Transverse colon (tissue), 4 donors: ENCODE measurements at places on chromosomes 2 and 18. TPM values are rescaled to one million over a fixed set of nuclear protein-coding genes. Genes with fewer than 3 reads are reported as not detected.

DNA sequence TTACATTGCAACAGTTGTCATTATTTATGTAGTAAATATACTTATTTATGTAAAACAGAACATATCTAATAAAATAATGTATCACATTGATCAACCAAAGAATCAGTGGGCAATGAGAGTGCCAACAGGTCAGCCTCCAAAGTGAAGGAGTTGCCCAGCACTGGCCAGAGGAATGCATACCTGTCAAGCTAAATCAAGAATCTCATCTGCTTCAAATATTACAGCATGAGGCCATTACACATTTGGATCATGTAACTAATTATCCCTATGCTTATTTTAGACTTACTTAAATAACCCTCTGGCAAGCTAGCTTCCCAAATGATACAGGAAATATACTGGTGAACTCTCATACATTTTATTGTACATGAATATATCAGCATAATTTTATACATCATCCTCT is 1211.7 kb upstream of the ACVR2A start:
- no peak overlapping the region for H3K4me3 ChIP-seq
- H3K36me3 ChIP-seq, result no peaks in the 10 kb centered on the region
- no peak for DNase-seq
- H3K4me1 ChIP-seq, result no peaks in the 10 kb centered on the region
- H3K27me3 ChIP-seq, result no peaks in the 10 kb centered on the region

GRCh38 chr18:47311585-47311984 is 60.1 kb upstream of the SKOR2 start:
- H3K27ac ChIP-seq, result no peak overlapping the region
- no peaks in the 10 kb centered on the region for H3K36me3 ChIP-seq
- DNase-seq, result no peak
- no peaks in the 10 kb centered on the region for H3K27me3 ChIP-seq

DNA sequence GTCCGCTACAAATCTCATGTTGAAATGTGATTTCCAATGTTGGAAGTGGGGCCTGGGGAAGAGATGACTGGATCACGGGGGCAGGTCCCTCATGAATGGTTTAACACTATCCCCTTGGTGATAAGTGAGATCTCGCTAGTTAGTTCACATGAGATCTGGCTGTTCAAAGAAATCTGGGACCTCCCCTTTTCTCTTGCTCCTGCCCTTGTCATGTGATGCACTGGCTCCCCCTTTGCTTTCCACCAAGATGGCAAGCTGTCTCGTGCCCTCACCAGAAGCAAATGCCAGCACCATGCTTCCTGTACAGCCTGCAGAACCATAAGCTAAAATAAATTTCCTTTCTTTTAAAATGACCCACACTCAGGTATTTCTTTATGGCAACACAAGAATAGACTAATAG is 57.3 kb upstream of the C2orf15 start:
- H3K27ac ChIP-seq, result no peak overlapping the region
- DNase-seq, result no peak
- no peaks in the 10 kb centered on the region for H3K36me3 ChIP-seq
- no peak overlapping the region for H3K4me3 ChIP-seq
- peaks cover 8% of the 10 kb centered on the region for H3K27me3 ChIP-seq
- H3K4me1 ChIP-seq, result no peaks in the 10 kb centered on the region

- H3K4me1 ChIP-seq, result no peaks in the 10 kb centered on the region
- H3K36me3 ChIP-seq, result peaks cover 19% of the 10 kb centered on the region
- no peak overlapping the region for H3K4me3 ChIP-seq
- H3K27me3 ChIP-seq, result no peaks in the 10 kb centered on the region
- H3K27ac ChIP-seq, result no peak overlapping the region
- DNase-seq, result no peak
These were observed 3.7 kb downstream of the CYP20A1 start for GRCh38 chr2:203242518-203242917.

- no peak overlapping the region for H3K27ac ChIP-seq
- DNase-seq, result no peak
- no peak overlapping the region for H3K4me3 ChIP-seq
- no peaks in the 10 kb centered on the region for H3K4me1 ChIP-seq
These were observed 57.3 kb downstream of the POLR1A start for GRCh38 chr2:86048383-86048701.

DNA sequence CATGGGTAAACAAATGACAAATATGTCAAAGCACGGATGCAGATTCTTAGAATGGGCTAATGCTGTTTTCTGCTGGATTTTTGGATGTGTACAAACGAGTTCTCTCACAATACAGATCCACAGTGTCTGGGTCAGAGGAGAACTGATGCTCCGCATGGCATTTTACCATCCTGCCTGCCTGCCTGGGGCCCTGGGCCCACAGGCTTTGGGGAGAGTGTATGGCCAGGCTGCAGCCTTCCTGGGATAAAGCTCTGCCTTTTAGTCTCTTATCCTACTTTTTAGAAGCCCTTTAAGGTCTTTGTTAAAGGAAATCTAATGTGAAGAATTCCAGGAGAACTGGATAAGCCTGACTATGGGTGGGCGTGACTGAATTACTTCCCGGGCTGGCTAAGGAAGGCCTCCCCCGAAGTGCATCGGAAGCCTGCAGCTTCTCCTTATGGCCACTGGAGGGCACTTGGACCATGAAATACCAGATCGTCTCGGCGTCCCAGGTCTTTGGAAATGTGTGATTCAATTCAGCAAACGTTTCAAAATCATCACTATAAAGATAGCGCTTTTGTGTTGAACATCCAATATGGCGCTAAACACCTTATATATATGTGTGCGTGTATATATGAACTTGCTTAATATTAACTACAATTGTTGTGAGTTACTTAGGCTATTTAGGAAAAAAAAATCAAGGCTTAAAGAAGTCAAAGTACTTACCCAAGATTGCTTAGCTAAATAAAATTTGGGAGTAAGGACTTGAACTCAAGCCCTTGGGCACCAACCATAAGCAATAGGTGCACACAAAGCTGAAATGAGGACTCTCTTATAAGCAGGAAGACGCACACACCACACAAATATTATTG is 15.2 kb upstream of the DNPEP start:
- no peaks in the 10 kb centered on the region for H3K27me3 ChIP-seq
- peak overlapping the region; percentile 91 for H3K27ac ChIP-seq
- no peak overlapping the region for H3K4me3 ChIP-seq
- peak; percentile 59 for DNase-seq

DNA sequence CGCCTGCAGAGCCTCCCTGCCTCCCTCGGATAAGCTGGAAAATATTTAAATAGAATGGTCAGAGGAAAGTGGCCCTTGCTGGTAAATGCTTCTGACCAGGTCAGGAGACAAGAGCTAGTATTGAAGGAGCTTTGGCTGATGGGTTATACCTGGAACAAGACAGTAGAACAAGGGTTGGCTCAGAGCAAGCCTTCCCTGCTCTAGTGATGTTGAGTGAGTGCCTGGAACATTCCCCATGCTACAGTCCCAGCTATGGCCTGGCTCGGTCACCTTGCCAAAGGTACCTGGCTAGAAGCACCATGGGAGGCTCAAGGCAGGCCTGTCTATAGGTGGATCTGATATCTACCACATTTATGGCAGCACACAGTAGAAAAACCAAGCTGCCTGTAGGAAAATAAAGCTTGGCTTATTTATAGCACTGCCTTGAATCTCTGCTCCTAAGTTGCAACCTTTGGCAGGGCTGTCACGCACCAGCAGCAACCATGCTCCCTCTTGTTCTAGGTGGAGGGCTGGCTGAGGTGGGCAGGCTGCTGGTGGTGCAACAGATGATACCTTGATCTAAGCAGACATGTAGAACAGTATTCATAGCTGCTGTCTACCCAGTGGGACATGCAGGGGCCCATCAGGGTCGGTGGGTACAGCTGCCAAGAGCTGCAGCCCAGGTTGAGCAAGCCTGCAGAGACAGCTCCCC is 66.7 kb upstream of the BCL2L11 start:
- no peak for DNase-seq
- H3K4me3 ChIP-seq, result no peak overlapping the region
- no peak overlapping the region for H3K27ac ChIP-seq
- peaks cover 17% of the 10 kb centered on the region for H3K4me1 ChIP-seq
- H3K36me3 ChIP-seq, result no peaks in the 10 kb centered on the region
- peaks cover 3% of the 10 kb centered on the region for H3K27me3 ChIP-seq

GRCh38 chr2:181152701-181153100 is 172.3 kb downstream of the UBE2E3 start:
- H3K4me3 ChIP-seq, result no peak overlapping the region
- H3K27ac ChIP-seq, result no peak overlapping the region
- H3K27me3 ChIP-seq, result no peaks in the 10 kb centered on the region

DNA sequence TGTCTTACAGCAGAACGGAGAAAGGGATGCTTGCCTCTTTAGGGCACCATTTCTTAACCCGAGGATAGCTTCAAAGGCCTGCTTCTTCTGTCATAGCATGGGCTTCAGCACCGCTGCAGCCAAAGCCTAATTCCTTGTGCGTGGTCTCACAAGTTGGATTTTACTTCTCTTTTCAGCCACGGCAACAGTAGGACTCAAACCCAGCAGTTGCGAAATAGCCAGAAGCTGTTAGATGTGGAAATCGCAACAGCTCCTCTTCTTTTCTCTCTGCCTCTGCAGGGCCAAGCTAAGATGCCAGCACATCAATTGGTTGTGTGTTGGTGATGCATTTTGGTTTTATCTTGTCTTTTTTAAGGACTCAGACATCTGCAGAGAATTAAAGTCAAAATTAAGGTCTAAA is 3.1 kb downstream of the NRXN1 start:
- peaks cover 13% of the 10 kb centered on the region for H3K27me3 ChIP-seq
- H3K36me3 ChIP-seq, result no peaks in the 10 kb centered on the region
- H3K4me3 ChIP-seq, result no peak overlapping the region

- H3K36me3 ChIP-seq, result no peaks in the 10 kb centered on the region
- no peaks in the 10 kb centered on the region for H3K27me3 ChIP-seq
- no peak for DNase-seq
- peaks cover 6% of the 10 kb centered on the region for H3K4me1 ChIP-seq
These were observed 17.1 kb downstream of the PRKD3 start for GRCh38 chr2:37307500-37307899.

DNA sequence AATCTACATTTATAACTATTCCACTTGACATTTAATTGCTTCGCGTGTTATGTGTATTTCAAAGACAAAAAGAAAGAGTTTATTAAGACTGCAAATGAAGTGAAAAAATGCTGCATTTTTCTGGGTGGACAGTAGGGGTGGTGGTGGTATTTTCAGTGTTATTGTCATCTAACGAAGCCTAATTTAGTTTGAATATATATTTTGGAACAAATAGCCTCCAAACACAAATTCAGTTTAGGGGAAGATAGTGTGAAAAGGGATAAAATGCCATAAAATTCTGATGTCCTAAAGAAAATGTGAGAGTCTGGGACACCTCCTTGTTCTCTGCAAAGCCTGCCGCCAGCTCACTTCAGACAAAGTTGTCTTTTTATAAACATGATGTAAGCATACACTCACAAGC is 425.1 kb downstream of the NRXN1 start:
- no peak overlapping the region for H3K27ac ChIP-seq
- no peak for DNase-seq
- H3K27me3 ChIP-seq, result no peaks in the 10 kb centered on the region

- no peak for DNase-seq
- peaks cover 12% of the 10 kb centered on the region for H3K36me3 ChIP-seq
- no peak overlapping the region for H3K27ac ChIP-seq
- H3K27me3 ChIP-seq, result no peaks in the 10 kb centered on the region
- H3K4me3 ChIP-seq, result no peak overlapping the region
- no peaks in the 10 kb centered on the region for H3K4me1 ChIP-seq
These were observed 74.6 kb downstream of the TTC27 start for GRCh38 chr2:32702303-32703064.

DNA sequence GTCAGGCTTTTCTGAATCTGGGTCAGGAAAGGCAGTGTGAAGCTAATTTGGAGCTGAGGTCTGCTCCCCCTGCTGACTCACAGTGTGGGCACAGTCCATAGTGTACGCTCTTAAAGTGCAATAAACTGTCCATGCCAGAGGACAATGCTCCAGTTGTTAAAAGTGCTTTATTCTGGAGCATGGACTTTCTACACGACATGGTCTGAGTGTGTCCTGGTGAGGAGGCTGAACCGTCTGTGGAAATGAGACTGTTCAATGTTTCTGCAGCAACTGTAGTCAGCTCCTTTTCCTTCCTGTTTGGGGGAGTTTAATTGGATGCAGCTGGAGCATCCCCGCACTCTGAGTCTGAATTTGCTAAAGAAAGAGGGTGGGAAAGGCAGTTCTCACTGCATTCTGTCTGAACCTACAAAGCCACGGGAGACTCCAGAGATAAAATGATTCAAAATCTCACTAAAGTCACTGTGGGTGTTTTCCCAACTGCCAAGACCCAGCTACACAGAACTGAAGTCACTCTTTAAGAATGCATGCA is 110.2 kb upstream of the TRIB2 start:
- peaks cover 6% of the 10 kb centered on the region for H3K4me1 ChIP-seq
- H3K27ac ChIP-seq, result no peak overlapping the region
- no peaks in the 10 kb centered on the region for H3K36me3 ChIP-seq
- H3K27me3 ChIP-seq, result no peaks in the 10 kb centered on the region

DNA sequence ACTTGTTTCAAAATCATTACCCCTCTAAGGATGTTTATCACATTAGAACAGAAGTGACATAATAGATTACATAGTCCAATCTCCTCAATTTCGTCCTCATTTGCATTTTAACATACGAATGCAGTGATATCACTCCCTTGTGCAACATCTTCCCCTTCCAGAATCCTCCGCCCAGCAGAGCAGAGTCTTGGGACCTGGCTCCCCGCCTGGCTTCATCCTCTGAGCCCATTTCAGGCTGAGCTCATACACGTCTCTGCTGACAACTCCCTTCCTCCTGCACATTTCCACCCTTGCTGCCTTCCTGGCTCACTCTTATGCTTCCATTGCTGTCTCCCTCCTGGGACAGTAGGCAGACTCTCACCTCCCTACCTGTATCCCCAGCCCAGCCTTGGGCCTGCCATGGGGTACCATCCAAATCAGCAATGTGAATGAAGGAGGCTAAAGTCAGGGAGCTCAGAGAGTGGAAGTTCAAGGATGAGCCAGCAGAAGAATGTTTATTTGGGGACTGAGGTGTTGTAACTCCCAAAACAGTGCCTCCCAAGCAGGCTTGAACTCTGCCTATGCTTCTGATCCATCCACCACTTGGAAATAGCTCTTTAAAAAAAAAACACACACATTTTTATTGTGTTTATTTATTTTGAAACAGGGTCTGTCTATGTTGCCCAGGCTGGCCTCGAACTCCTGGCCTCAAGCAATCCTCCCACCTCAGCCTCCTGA is 165.2 kb downstream of the TMEM200C start:
- no peaks in the 10 kb centered on the region for H3K4me1 ChIP-seq
- no peak overlapping the region for H3K4me3 ChIP-seq
- peak; percentile 14 for DNase-seq
- H3K36me3 ChIP-seq, result no peaks in the 10 kb centered on the region
- no peak overlapping the region for H3K27ac ChIP-seq
- no peaks in the 10 kb centered on the region for H3K27me3 ChIP-seq

GRCh38 chr18:43049021-43049420 is 66.5 kb downstream of the RIT2 start:
- no peaks in the 10 kb centered on the region for H3K4me1 ChIP-seq
- no peaks in the 10 kb centered on the region for H3K36me3 ChIP-seq
- no peaks in the 10 kb centered on the region for H3K27me3 ChIP-seq
- H3K27ac ChIP-seq, result no peak overlapping the region
- H3K4me3 ChIP-seq, result no peak overlapping the region
- DNase-seq, result no peak

GRCh38 chr2:236393101-236393500 is 128.9 kb upstream of the ASB18 start:
- H3K4me3 ChIP-seq, result no peak overlapping the region
- no peak for DNase-seq
- no peaks in the 10 kb centered on the region for H3K27me3 ChIP-seq
- H3K36me3 ChIP-seq, result no peaks in the 10 kb centered on the region
- H3K27ac ChIP-seq, result no peak overlapping the region

IL1R1 gene
- total RNA-seq, result 28.3 TPM

RAD51AP2 gene
- 0.40 TPM for total RNA-seq

KCNG2 gene
- not detected for total RNA-seq

PROC gene
- 3.0 TPM for total RNA-seq

SGPP2 gene
- 51.1 TPM for total RNA-seq

RAB27B gene
- total RNA-seq, result 6.0 TPM

CFLAR gene
- 206 TPM for total RNA-seq

ADD2 gene
- 1.9 TPM for total RNA-seq

PAIP2B gene
- total RNA-seq, result 5.1 TPM
